Right renal pelvis (tissue), 4 donors: ENCODE measurements at places on chromosomes 1 and 21. TPM values are rescaled to one million over a fixed set of nuclear protein-coding genes. Genes with fewer than 3 reads are reported as not detected.

DNA sequence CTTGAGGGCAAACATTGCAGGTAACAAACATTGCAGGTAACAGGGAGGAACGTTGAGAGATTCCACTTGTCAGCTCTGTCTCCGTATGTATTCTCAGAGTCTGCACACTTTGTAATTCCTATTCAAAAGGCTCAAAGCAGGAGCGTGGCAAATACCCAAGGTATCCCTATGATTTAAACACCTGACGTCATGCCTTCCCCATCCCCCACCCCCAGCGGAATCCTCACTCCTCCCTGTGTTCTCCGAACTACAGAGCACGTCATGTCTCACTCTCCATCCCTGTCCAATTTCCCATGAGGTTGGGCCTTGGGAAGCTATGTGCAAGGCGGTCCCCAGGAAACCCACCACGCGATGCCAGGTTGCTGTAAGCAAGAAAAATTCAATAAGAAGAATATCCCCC lies 2.8 kb upstream of the LRRC38 start:
- no peak for DNase-seq

DNA sequence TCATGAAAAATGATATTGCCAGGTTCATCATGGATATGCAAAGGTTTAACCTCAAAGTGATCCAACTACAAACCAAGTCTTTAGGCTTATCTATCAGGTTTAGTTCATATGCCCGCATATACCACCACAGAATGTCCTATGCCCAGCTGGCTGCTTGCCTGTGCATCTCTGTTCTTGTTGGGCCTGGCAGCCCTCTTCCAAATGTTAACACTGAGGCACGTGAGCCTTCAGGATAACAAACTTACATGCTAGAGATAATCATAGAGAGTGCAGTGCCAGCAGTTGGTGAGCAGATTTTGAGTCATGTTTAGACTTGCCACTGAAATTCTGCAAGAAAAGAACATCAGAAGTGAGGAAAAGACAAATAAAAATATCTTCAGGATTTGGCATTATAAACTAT lies 607.9 kb upstream of the TMPRSS15 start:
- no peak for DNase-seq

- no peak for DNase-seq
These were observed 166.1 kb upstream of the ZC3H12A start for GRCh38 chr1:37308031-37308960.

DNA sequence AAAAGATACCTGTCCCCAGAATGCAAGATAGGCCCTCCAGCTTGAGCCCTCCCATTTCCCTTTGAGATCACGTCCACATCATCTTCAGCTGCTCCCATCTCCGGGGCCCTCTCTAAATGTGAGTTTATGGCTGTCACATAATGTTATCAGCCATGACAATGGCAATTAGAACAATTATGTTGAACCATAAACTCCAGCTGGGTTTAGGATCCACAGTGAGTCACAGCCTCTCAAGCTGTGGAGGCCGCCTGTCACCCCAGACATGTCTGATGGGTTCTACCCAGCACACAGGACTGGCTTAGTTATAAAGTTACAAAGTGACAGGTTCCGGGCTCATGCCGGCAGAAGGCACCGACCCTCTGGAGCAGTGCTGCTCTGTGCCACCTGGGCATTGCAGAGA lies 597.3 kb downstream of the PTPRU start:
- no peak for DNase-seq

DNA sequence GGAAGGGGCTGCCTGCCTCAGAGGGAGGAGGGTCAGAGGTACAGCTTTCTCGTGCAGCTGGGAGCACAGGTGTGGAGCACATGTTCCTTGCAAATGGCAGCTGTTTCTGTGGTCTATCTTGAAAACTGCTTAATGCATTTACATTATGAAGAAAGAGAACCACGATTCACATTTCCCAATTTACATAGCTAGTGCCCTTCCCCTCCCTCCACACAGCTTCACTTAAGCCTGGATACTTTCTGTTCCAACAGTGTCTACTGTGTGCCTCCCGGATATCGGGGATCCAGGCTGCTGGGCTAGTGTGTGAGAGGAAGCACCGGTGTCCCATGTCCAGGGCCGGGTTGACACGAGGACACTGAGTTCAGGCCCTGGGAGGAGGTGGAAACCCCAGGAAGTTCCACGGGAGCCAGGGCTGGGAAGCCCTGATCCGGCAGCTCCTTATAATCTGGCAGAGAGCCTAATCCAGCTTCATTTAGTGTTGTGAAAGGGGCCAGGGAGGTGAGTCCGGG lies 31.6 kb downstream of the TMCC2 start:
- no peak for DNase-seq

- DNase-seq = no peak
These were observed 65.6 kb downstream of the PCBP3 start for GRCh38 chr21:45709173-45709572.

DNA sequence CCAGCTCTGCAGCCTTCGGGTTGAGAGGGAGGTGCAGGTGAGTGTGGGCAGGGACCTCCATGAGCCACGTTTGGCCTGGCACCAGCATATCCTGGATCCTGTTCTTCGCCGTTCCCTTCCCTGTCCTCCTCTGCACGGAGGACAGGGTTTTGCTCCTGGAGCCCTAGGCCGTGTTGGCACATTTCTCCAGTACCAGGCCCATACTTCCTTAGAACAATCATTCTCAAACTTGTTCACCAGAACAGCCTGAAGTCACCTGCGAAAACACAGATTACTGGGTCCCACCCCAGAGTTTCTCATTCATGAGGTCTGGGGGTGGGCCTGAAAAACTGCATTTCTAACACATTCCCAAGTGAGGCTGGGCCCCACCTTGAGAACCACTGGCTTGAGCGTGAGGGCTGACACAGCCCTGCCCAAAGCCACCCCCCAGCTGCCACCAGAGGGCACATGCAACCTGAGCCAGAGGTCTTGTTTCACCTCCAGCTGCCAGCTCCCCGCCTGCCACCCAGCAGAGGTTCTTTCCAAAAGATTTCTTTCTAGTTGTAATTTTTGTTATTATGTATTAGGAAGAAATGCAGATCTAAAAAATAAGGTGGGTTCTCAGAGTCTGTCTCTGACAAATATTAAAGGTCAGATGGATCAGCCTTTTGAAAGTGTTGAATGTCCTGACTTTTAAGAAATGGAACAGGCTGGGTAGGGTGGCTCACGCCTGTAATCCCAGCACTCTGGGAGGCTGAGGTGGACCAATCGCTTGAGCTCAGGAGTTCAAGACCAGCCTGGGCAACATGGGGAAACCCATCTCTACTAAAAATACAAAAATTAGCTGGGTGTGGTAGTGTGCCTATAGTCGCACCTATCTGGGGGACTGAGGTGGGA lies 39.6 kb upstream of the LDLRAP1 start:
- DNase-seq = no peak

The LRRC3 gene
- polyA plus RNA-seq = 4.8 TPM

The TFF3 gene
- 3.1 TPM for polyA plus RNA-seq

The EXTL1 gene
- 1.2 TPM for polyA plus RNA-seq

The GPR25 gene
- not detected for polyA plus RNA-seq
